A549 treated with dexamethasone at 1 μM for 4 hours (cell line): ENCODE measurements at places on chromosomes 1 and 21. TPM values are rescaled to one million over a fixed set of nuclear protein-coding genes. Genes with fewer than 3 reads are reported as not detected.

The DNMT3L gene
- not detected in 5 replicates for total RNA-seq

The AKR7A3 gene
- total RNA-seq: 0.07 to 0.16 TPM (median 0.13 TPM) in 5 replicates

The CTSS gene
- 15.1 to 17.0 TPM (median 16.4 TPM) in 5 replicates for total RNA-seq

The OR2L3 gene
- total RNA-seq: not detected in 5 replicates

The KIAA1614 gene
- 0.25 to 1.3 TPM (median 1.0 TPM) in 5 replicates for total RNA-seq

The OR2L13 gene
- total RNA-seq: not detected in 5 replicates

The REN gene
- 0.08 TPM in 1 of 5 replicates, not detected in the others for total RNA-seq
